Osteoblast (primary cell): ENCODE measurements at places on chromosomes 6 and 20.
A peak's percentile ranks its signal among the peaks of the same experiment; 100 is the strongest.

GRCh38 chr6:1497761-1498105, 108.4 kb downstream of the FOXF2 start:
- no peak for DNase-seq

DNA sequence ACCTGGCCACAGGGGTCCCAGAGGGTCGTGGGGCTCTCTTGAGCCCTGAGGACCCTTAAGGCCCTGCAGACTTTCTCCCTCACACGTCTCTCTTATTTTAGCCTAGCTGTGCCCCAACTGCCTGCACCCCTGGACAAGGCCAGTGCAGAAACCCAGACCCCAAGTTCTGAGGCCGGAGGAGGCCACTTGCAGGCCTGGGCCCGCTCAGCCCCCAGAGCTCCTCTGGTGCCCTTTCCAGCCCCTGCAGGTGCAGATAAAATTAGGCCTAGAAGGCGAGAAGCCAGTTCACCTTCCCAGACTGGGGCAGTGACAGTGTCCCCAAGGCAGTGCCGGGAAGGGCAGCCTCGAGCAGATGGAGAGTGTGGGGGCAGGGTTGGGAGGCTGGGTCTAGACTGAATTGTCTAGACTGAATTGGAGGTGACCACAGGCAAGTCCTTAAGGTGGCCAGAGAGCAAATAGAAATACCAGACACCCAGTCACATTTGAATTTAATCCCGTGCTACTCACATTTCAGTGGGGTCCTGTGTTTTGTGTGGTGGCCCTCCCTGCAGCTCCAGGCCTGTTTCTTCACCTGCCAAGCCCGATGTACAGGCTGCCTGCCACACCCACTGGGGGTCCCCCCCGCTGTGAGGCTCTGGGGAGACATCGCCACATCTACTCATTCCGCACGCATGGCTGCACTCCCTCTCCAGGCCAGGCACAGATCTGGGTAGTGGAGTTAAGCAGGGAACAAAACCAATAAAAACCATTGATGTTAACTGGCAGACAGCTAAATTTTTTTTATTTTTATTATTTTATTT, 8.6 kb upstream of the IP6K3 start:
- peak; percentile 48 for DNase-seq

- DNase-seq, result no peak
These were observed 129.8 kb upstream of the EDN1 start for GRCh38 chr6:12160326-12160725.

- DNase-seq, result no peak
These were observed 4.1 kb upstream of the CALHM5 start for GRCh38 chr6:116507324-116507723.

- DNase-seq, result no peak
These were observed 1.9 kb downstream of the SLC22A16 start for GRCh38 chr6:110474500-110474899.

DNA sequence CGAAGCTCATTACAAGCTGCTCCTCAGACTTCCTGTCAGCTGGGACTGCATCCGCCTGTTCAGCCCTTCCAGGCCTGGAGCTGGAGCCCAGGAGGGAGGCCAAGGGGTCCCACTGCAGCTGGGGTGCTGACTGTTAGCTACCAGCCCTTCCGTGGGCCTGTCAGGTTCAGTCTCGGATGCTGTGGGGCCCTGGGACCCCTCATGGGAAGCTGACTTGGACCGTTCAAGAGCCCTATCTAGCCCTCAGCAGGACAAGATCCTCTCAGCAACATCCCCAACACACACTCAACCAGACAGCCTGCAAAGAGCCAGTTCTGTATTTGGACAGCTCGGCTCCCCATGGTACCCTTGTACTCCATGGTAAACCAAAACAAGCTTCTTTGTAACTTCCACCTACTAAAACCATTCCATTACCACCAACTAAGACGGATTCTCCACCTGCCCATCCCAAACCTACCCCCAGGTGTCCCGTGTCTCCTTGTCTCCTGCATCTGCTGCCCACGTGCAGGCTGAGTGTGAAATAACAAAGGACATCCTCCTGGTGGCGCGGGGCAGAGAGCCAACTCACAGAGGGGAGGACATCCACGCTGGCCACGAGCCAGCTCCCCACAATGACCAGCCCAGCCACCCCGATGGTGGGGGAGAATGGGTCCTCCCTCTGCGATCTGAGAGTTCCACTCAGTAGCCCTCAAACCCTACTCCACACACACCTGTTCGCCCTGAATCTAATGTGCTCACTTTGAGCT, 111.2 kb downstream of the TAF4 start:
- peak; percentile 56 for DNase-seq

- no peak for DNase-seq
These were observed 350.3 kb downstream of the KIF16B start for GRCh38 chr20:16222859-16223411.

DNA sequence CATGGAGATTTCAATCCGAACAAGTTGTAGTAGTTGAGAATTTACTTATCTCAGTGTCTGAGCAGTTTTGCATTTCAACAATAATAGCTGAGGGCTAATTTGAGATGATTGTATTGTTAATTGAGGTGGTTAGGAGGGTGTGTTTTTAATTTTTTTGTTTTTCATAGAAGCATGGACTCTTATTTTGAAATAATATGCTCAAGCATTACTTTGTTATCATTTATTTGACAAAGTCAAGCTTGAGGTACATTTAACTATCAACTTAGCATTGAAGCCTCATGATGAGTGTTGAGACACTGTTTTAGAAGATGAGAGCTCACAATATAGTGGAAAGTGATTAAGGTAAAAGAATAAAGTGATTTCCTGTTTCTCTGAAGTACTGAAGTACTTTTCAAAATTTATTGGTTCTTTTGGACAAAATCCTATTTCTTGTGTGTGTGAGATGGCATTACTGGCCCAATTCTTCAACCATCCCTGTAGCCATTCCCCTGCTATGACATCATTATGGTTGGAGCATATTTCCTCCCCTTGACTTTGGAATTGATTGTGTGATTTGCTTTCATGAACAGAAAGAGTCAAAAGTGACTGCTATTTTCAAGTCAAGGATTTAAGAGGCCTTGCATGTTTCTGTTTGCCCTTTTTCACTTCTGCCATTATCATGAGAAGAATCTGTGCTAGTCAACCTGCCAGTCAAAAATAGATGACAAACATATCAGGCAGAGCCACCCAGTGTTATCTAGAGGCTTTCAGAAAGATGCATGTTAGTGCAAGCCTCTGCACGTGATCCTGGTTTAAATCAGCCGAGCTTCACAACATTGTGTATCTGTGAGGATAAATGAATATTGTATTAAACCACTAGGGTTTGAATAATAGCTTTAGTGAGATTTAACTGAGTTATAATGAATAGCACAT, 1112.3 kb upstream of the CITED2 start:
- no peak for DNase-seq
